ENCODE measurements at places on chromosomes 2 and 18.
A peak's percentile ranks its signal among the peaks of the same experiment; 100 is the strongest.

- peak; percentile 7 for DNase-seq
These were observed 74.7 kb downstream of the HNRNPLL start for GRCh38 chr2:38528008-38528442.

- no peak for DNase-seq
These were observed 52.1 kb downstream of the BOLA3 start for GRCh38 chr2:74095632-74096031.

- DNase-seq: peak; percentile 78
These were observed 66.9 kb upstream of the ZNG1B start for GRCh38 chr2:113370478-113371091.

DNA sequence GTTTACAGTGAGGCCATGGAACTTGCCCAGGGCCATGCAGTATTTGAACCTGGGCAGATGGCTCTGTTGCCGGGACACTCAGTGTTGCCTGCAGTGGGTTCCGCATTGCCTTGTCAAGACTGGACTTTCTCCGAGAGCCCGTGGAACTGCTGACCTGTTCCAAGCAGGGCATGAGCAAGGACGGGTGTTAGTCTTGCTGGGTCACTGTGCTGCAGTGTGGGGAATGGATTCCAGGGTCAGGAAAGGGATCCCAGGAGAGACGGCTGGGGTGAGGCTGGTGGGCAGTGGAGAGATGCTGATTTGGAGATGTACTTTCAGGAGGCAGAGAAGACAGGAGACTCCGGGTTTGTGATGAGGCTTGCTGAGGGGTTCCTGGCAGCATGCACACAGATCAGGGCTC, 348.7 kb upstream of the HS6ST1 start:
- DNase-seq: no peak

DNA sequence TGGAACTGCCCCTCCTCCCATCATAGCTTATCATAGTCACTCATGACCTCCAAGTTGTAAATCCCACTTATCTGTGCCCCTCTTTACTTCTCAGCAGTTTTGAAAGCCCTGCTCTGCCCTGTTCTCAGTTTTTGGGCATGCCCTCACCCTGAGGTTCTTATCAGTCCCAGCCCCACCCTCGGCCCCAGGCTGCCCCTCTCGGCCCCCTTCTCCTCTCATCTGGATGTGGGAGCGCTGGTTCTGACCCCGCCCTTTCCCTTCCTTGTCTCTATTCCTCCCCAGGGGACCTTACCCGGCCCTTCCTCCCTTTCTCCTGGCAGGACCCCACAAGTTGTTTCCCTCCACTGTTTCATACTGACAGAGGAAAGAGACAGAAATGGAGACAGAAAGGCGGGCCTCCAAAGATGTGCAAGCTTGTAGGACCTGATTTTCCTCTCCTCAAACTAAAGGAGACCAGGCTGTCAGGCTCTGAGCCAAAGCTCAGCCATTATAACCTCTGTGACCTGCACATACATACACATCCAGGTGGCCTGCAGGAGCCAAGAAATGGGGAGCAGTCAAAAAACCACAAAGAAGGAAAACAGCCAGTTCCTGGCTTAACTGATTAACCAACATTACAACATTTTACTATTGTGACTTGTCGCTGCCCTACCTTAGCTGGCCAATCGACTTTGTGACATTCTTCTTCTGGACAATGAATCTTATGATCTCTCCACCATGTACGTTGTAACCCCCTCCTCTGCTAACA, 171.0 kb upstream of the HS6ST1 start:
- DNase-seq: no peak

GRCh38 chr2:154908327-154908726, 209.8 kb downstream of the KCNJ3 start:
- DNase-seq: no peak

DNA sequence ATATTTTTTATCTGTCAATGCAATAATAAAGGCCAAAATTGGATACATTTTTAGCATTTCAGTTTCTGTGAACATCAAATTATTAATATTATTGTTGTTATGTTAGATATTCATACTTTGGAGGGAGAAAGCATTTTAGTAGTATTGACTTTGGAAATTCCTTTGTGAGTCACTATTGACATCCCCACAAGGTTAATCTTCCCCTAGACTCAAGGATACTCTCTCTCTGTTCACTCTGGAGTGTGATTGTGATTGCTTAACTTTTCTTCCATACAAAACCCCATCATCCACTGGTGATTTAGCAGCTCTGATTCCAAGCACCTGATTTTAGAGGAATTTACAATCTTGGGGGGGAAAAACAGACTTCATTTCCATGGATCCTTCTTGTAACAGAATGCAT, 352.0 kb downstream of the THSD7B start:
- DNase-seq: no peak

DNA sequence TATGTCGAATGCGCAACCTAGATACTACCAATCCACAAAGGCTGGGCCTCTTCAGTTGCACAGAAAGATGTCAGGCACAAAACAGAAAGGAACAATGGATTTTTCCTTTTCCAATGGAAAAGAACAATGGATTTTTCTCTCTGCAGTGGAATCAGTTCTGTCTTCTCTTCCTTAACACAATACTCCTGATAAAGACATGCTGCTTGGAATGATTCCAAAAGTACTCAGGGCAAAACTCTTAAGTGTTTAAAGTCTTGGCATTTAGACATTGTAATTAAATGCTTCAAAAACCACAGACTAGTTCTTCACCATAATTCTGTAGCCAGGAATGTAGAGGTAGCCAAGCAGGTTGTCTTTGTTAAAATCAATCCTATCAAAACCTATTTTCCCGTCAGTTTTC, 46.7 kb upstream of the FLACC1 start:
- no peak for DNase-seq

GRCh38 chr2:74512744-74513604, 1.3 kb upstream of the TLX2 start:
- DNase-seq: no peak

DNA sequence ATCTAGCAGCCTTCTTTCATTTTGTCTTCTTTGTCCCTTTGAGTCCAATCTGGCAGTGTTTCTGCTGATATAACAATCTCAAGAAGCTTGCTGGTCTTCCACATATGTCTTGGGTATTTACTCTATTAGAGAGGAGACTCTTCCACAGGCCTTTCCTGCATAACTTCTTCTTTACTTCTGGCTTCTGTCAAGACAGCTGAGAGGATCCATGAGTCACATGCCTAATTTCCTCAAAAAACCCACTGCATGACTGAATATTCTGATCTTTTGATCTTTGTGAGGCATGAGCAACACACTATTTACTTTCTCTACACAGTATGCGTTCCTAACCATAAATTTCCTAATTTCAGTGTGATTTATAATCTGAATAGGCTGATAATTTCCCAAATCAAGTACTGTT, 5.1 kb upstream of the DCC start:
- DNase-seq: no peak

DNA sequence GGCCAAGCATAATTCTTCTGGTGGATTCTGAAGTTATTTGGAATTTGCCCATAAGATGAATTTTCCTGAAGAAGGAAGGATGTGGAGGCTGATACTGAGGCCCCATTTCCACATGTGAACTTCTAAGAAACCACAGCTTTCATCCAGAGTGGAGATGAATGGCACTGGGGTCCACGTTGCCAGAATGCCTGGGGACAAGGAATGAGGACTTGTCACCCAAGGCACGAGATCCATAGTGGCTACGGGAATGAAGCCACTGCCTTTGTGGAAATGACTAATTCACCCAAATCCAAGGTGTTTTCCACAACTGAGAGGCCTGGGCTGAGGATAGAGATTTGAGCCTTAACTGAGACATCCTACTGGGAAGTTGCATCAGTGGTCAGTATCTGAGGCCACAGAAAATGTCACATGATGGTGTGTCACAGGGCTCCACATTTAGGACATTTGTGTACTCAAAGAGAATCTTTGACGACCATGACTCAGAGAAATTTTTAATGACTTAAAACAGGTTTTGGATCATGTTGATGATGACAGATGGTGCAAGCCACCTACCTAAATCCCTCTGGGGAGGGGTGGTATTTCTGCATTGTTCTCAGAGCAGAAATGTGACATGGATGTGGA, 286.1 kb downstream of the SOX11 start:
- no peak for DNase-seq

DNA sequence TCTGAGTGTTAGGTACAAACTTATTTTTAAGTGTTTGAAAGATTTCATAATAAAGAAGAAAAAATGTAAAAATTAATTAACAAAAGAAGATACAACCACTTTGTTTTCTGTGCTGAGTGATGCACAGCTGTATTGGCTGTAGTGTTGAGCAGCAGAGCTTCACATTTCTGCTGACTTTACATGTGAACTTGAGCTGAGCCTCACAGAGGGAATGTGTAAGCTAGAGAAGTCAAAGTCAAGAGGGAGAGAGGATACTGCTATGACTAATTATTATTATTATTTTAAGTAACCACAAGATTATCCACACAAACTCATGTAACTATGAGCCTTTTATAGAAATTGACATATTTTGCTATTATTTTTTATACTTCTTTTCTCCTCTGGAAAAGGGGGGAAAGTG, 159.1 kb upstream of the ZSWIM2 start:
- no peak for DNase-seq

- DNase-seq: no peak
These were observed 54.6 kb downstream of the PIKFYVE start for GRCh38 chr2:208320686-208321085.

Data from CD4-positive, alpha-beta T cell treated with Interleukin-17A for 1 hour (primary cell).